ENCODE measurements at places on chromosomes 6 and 20.

- no peak for DNase-seq
These were observed 517.4 kb upstream of the JARID2 start for GRCh38 chr6:14728396-14729024.

GRCh38 chr20:55095745-55096400 is 620.5 kb downstream of the DOK5 start:
- DNase-seq: no peak

DNA sequence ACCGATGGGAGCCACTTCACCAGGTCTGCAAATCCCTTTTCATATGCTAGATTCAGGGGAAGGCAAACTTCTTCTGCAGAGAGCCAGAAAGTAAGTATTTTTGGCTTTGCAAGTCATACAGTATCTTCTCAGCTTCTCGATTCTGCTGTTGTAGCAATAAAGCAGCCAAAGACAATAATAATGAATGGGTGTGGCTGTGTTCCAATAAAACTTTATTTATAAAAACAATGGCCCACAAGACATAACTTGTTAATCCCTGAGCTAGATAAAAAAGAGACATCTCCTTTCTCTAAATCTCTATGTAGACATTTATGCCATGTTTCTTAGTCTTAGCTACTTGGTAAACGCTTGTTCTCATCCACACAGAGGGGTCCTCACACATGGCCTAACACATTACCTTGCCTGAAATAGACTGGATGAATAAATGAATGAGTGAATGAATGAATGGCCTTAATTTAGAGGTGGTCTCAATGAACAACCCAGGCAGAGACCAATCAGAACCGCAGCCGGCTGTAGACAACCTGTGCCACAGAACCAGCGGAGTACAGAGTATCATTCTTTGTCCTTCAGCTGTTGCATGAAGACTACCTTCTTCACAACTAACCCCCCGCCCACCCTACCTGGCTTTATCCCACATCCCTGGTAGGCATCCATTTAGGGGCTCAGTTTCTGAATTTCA is 13.5 kb upstream of the PREX1 start:
- no peak for DNase-seq

- DNase-seq: no peak
These were observed 576.6 kb downstream of the PTPRT start for GRCh38 chr20:42613076-42613475.

DNA sequence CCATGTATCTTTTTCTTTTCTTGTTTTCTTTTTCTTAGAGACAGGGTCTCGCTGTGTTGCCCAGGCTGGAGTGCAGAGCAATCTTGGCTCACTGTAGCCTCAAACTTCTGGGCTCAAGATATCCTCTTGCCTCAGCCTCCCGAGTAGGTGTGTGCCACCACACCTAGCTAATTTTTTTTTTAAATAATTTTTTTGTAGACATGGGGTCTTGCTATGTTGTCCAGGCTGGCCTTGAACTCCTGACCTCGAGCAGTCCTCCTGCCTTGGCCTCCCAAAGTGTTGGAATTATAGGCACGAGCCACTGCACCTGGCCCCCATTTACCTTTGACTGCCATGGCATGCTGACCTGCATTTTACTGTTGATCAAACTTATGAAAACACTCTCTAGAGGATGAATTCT is 198.6 kb downstream of the SOX4 start:
- no peak for DNase-seq

All from kidney (tissue), 22 donors.